ENCODE measurements at places on chromosomes 12 and 14.

GRCh38 chr14:89317051-89317691 lies 99.9 kb downstream of the FOXN3 start:
- no peak for DNase-seq

DNA sequence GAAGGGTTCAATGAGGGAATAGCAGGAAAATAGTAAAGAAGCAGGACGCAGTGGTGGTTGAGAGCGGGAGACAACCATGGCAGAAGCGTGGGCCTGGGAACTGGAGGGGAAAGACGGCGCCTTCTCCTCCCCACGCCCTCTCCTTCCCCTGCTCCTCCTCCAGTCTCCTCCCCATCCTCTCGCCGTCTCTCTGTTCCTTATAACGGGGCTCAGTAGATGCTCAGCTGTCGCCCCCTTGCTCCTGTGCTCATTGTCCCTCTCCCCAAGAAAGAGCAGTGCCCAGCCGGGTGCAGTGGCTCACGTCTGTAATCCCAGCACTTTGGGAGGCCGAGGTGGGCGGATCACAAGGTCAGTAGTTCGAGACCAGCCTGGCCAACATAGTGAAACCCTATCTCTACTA lies 142.0 kb downstream of the BCL11B start:
- DNase-seq: peak; percentile 16

- DNase-seq: no peak
These were observed 349.8 kb downstream of the ZFP36L1 start for GRCh38 chr14:68442828-68443629.

DNA sequence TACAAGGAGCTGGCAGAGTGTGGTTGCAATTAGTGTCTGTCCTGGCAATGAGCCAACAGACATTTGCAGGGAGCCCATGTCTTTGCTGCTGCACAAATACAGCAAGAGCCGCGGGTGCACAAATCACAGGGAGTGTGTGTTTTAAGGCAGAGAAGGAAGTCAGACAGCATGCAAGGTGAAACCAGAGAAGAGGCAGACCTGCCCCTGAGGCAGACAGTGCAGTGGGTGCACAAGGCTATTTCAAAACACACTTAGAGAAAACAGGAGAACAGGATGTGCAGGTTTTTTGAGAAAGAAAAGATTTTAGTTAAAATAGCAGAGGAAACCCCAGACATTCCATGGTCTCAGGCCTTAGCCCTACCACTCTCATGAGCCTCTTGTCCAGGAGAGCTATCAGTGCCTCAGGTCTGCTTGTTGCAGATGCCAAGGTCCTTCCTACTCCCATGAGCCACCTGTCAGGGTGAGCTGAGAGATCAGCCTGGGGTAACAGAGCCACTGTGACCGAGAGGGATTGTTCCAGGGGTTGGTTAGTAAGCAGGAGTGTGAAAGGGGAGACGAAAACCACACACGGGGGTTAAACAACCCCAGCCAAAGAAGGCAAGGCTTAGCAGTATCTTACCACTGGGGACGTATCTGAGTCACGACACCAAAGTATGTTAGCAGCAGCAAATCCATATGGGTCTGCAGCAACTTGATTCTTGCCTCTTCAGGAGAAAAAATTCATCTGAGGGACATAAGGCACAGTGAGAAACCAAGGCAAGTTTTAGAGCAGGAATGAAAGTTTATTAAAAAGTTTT lies 78.1 kb downstream of the C14orf132 start:
- no peak for DNase-seq

DNA sequence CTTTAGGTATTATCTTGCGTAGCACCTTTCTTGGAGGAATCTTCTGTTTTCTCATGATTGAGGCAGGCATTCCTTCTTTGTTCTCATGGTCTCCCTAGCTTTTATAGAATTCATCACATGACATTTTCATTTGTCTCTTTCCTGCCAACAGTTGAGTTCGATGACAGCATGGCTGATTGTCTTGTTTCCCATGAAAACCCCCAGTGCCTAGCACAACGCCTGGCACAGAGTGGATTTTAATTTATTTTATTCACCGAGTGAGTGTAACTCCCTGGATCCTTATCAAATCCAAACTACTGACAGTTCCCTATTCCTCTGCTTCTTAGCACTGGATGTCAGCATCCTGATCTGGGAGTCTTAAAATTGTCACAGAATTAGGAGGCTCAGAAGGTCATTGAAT lies 182.6 kb downstream of the SUDS3 start:
- DNase-seq: no peak

GRCh38 chr14:63896278-63896720 lies 43.5 kb downstream of the SYNE2 start:
- DNase-seq: peak; percentile 67
